ENCODE measurements at places on chromosomes 5 and 9.

DNA sequence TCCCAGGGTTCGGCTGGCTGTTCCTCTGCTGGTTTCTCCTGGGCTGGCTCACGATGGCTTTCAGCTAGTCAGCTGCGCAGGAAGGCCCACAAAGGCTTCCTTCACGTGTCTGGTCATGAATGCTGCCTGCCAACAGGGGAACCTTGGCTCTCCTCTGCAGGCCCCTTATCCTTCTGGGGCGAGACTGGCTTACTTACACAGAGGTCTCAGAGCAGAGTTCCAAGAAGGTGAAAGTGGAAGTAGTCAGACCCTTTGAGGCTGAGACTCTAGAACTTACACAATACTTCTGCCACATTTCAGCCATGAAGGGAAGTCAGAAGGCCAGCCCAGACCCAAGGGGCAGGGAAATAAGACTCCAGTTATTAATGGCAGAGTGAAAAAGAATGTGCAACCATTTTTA lies 99.5 kb downstream of the LHFPL2 start:
- DNase-seq: no peak

GRCh38 chr9:126470241-126470993 lies 143.3 kb upstream of the LMX1B start:
- no peak for DNase-seq

DNA sequence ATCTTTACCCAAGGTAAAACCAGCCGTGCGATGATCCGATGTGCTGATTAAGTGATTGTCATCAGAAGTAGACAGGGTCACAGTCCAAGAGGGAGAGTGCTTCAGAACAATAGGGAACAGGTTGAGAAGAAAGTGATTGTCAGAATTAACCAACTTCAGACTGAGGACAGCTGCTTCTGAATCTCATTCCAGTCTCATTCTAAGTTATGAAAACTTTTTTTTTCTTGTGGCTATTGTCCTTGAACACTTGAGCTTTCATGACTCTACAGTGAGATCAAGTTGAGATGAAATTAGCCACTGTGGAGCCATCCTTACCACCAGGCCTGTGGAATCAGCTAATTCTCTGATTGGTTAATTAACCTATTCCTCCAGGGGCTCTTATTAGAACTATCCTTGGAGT lies 159.9 kb upstream of the WWC1 start:
- DNase-seq: no peak

- DNase-seq: no peak
Observed at GRCh38 chr5:14266686-14267085, 123.5 kb downstream of the TRIO start.

GRCh38 chr5:169161022-169161680 lies 139.8 kb downstream of the SLIT3 start:
- peak; percentile 79 for DNase-seq

- no peak for DNase-seq
Observed at GRCh38 chr5:41509399-41510175, 814 bp downstream of the PLCXD3 start.

DNA sequence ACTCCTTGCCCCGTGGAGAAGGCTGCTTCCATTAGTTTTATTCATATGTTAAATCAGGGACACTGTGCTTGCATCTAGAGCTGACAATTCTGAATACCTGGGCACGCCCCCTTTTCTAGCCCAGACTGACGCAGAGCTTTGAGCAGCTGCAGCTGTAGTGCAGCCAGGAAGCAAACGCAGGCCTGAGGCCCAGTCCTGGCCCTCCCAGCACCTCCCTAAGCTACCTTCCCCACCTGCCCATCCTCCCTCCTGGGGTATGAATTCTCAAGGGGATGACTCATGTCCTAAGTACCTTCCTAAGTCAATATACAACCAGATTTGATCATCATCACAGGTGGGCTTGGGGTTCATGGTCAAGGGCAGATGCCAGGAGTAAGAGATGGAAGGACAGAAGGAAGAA lies 3.5 kb downstream of the PHF19 start:
- DNase-seq: no peak

- no peak for DNase-seq
Observed at GRCh38 chr5:94485067-94485466, 133.3 kb downstream of the KIAA0825 start.

- no peak for DNase-seq
Observed at GRCh38 chr5:127400946-127401670, 110.5 kb downstream of the MEGF10 start.

DNA sequence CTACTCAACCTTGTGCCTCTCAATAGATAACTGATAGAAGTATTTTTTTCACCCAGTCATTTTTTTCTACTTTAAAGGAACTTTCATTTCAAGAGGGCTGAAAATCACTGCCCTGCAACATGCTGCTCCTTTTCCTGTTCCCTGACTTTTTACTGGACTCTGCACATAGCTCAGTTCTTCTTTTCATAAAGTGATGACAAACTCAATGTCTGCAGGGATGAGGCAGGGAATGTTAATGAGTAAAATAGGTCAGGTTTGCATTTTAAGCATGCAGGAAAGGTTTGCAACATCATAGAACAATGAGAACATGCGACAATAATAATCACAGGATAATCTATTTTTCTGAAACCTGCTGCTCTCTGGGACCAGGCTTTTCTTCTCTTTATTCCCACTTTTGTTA lies 172.2 kb upstream of the SGCD start:
- DNase-seq: no peak

- no peak for DNase-seq
Observed at GRCh38 chr5:125848751-125849150, 574.5 kb upstream of the GRAMD2B start.

DNA sequence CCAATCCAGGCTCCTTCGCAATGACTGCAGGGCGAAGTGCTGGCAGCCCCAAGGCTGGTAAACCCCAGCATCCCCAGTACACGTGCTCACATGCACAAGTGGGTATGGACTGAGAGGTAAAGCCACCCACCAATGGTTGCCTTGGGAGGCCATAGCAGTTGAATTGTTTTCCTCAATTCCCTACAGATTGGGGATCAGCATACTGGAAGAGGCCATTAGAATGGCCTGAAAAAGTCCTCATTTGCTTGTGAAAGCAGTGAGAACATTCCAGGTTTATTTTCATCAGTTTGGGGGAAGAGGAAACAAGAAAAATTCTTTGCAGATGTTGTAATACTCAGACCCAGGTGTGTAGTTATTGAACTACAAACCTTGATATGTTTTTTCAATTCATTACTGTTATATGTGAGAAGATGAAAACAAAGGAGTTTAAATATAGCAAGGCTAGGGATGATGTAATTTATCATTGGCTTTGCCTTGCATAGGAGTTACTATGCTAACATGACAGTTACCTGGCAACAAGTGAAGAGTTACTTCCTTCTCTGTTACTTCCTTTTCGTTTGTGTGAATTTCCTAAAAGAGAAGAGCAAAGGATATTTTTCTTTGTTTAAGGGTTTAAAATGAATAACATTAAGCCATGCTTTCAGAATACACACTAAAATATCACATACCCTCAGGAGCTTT lies 36.4 kb downstream of the MTMR12 start:
- no peak for DNase-seq

DNA sequence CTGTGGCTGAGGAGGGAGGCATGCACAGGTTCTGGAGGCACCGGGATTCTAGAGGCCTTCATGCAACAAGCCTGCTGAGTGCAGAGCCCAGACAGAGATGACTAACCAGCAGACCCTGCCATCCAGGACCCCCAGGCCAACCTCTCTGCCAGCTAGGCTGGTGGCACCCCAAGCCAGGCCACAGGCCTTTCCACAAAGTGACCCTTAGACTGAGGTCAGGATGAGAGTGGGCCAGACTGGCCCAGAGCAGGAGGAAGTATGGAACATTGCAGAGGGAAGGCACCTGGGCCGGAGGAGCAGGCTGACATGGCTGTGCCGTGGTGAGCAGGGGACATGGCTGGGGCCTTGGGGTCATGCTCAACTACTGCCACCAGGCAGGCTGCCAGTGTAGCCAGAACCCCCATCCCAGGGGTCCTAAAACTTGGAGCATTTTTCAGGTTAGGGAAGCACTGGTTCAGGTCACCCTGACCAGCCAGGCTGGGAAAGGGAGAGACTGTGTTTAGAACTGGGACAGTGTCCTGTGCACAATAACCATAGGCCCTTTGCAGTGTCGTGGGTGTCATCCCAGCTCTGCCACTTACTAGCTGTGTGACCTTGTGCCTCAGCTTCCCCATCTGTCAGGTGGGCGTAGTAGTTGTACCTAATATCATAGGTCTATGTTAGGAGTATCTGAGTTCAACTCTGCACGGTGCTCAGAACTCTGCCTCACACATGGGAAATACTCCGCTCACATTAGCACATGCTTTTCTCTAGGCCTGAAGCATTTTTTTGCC lies 17.3 kb downstream of the TCF7 start:
- no peak for DNase-seq

DNA sequence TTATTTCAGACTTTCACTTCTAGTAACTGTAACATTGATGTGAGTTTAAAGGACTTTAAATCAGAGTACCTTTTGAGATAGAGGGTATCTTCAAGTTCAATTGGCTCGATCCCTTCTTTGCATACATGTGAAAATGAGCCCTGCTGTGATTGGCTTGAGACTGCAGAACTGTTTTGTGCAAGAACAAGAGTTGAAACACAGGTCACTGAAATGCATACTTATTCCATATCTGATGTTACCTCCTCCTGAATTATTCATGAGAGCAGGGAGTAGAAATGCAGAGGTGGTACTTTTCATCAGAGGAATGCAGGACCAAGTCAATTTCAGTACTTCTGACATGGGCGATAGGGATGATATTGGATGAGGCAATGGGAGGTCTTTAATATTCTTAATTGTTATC lies 459.5 kb downstream of the TLR4 start:
- no peak for DNase-seq

DNA sequence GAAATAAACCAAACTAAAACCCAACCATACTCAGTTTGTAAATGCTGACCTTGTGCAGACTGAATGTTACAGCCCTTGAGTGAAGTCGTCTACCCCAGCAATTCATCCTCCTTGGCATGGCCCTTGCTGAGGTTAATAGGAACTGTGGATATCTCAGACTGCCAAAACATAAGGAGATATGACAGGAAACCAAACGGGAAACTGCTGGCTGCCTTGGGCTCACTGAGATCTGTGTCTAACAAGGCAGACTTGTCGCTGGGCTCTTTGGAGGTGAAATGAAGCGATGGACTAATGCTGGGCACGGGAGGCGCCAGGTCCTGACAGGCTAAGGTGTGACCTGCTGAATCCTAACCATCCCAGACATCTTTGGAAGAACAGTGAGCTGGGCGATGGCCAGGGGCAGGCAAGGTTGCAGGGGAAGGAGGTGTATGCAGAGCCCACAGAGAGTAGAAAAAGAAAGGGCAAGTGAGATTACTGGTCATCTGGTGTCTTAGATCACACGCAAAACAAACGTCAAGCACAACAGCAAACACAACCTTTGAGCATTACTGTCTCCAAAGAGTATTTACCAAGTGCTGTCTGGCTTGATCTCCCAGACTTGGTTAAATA lies 44.6 kb upstream of the ALDH1A1 start:
- DNase-seq: no peak

DNA sequence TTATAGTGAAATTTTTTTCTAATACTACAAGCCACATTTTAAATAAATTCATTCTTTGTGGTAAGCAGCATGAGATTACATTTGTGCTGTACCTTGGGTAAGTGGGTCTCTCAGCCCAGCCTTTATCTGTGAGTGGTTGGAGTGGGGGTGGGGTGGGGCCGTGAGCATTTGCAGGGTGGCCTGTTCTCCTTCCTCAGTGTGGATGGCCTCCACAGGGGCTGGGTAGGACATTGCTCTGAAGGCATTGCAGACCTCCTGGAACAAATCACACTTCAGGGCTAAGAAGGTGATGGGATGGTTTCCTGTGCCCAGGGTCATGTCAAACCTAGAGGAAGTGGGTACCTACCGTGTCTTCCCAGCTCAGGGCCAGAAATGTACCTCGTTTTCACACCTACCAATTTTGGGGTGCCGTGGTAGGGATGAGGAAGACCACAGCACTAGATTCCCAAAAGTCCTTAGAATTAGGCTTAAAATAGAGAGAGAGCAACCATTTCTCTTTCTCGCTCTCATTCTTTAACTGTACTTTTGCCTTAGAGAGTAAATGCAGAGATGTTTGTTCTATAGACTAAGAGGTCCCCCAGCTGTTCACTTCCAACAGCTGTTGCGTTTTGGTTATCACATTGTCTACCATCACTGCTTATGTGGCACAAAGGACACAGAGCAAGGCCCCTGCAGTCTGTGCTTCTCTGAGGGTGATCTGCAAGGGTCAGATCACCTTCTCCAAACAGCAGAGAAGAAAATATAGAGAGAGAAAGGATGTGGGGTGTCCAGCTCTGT lies 83.4 kb upstream of the CTSL start:
- no peak for DNase-seq

DNA sequence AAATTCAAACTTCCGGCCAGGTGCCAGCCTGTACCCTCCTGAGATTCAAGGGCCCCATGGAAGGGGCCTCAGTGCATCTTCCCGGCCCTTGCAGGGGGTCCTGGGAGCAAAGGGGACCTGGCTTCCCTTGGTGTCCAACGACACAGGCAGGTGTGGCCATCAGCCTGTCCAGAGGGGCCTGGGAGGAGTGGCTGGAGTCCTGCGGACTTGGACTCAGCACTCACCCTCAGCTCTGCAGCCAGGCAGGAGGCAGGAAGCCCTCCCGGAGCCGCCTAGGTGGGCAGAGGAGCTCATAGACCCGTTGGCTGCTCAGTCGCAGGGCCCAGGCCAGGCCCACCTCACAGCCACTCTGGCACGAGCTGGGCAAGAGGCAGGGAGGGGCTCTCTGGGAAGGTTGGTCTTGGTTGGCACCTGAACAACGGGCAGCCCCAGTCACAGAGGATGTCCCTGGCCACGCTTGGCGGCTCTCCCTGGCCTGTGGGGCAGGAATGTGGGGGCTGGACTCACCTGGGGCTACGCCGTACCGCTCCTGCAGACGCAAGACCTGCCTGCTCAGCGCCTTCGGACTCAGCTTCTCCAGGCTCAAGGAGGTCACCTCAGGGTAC lies 53.8 kb upstream of the NRARP start:
- no peak for DNase-seq

GRCh38 chr9:130664251-130665028 lies at the start of gene PRDM12:
PRDM12 (plus strand) TSS chr9:130664594; CDS start chr9:130664654, 60 bp downstream.
- peak; percentile 66 for DNase-seq

- no peak for DNase-seq
Observed at GRCh38 chr5:68711293-68712200, 382.3 kb upstream of the SLC30A5 start.

DNA sequence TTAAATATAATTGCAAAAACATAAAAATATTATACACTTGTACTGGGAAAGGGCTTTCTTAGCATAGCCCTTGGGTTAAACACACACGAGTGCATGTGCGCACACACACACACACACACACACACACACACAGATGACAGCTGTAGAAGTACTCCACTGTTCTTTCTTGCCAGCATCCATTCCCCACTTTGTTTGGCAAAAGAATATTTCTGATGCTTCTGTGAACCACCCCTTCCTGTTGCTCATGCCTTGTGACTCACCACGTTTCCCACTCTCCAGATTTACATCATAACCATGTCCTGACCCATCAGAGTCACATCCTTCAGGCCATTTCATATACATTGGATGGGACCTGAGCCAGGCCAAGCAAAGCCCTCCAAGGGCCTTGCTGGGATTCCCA lies 280.1 kb downstream of the DNAH5 start:
- DNase-seq: no peak

- no peak for DNase-seq
Observed at GRCh38 chr9:71549023-71549422, 219.3 kb downstream of the CEMIP2 start.

GRCh38 chr5:162230348-162230747 lies 162.8 kb downstream of the GABRG2 start:
- DNase-seq: no peak

Measured in neural progenitor cell (in vitro differentiated cells).